ENCODE measurements at places on chromosomes 11 and 22.
A peak's percentile ranks its signal among the peaks of the same experiment; 100 is the strongest.

DNA sequence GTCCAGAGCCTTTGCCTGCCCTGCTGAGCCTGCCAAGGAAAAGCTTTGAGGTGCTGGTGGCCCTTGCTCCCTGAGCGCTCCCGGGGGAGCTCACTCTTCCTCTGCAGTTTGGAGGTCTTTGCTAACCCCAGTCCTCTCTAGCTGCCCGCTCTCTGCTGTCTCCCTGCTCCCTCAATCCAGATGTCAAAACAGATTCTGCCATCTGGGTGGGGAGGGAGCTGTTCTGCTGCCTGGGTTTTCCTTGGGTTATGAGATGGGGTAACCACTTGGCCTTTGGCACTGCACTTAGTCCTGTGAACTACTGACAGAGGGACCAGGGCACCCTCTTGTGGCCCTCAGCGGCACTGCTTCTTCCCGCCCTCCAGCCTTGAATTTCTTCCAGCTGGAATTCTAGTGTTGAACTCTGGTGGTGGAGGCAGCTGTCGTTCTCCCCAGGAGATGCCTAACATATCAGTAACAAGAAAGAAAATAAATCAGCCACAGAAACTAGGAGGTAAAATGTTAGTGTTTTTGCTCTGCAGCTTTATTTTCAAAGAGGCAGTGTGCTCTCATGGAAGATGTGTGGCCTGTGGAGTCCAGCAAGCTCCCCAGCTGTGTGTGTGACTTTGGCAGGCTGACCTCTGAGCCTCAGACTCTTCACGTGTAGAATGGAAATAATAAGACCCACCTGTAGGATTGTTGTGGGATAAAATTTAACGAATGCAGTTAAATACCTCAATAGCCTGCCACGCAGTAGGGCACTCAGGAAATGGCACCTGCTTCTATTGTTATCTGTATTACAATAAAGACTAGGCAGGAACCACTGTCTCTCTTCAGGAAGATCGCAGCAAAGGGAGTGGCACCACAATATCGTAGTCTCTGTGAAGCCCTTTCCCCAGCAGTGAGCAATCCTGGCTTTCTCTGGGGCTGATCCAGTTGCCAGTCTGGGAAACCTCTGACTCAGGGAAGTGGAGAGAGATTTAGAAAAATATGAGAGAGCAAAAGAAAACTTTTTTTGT, 23.4 kb downstream of the ARFGAP2 start:
- DNase-seq, result peak; percentile 81

- DNase-seq, result peak; percentile 56
These were observed 19.9 kb downstream of the TRIM44 start for GRCh38 chr11:35682230-35683173.

DNA sequence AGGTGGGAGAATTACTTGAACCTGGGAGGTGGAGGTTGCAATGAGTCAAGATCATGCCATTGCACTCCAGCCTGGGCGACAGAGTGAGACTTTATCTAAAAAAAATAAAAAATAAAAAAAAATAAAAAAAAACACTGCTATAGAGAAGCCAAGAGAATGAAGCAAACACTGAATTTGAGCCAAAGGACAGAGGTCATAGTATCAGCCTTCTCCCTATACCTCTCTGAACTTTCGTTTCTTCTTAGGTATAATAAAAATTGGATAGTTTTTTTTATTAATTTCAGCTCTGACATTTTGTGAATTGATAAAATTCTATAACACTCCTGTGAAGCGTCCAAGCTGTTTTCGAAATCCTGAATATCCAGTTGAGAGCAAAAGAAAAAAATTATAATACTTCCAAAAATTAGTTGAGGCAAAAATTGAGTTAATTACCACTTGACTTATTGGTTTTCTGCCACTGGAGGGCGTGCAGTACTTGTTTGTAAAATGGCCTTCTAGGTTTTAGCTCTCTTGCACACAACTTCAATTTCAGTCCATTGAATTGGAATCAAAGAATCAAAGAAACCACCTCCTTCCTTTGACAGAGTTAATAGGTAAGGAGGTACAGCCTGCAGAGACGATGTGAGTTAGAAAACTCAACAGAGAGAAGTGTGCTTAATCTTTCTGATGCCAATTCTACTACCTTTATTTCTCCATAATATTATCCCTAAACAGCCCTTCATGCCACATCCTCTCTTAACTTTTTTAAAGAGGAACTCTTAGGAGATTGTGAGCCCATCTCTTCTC, 143.2 kb downstream of the BBOX1 start:
- peak; percentile 64 for DNase-seq

GRCh38 chr11:66915866-66916265, 42.3 kb downstream of the PC start:
- no peak for DNase-seq

DNA sequence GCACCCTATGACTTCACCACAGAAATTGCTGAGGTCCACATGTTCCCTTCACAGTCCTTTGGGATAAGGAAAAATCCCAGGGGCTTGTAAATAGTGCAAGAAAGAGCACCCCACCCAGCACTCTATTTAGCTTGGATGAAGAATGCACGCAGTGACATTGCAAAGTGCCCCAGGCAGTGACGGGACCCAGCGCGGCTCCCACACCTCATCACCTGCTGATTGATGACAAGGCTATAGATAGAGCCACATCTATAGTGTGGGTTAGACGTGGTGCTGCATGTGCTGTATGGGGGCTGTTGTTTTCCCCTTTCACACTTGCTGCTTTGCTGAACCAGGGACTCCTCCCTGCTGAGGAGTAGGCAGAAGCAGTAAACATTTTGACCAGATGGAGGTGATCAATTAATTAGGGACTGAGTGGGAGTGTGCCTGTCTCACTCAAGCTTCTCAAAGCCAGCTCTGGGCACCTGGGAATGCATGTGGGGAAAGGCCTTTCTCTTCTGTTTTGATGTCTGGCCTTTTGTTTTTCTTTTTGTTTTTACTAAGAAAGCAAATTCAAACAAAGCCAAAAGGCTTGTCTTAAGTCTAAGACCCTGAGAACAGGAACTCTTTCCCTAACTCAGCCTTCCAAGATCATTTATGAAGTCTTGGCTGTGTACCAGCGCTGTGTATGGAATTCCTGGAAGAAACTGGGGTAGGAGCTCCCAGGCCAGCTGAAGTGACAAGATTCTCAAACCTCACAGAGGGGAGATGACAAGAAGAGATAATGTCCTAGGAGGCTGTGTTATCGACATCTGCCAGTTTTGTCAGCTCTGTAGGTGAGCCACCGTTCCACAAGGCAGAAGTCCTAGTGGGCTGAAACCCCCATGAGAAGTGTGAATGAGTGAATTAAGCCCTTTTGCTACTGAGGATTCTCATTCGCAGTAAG, 219.7 kb downstream of the BARX2 start:
- DNase-seq, result no peak

- DNase-seq, result no peak
These were observed 80.8 kb downstream of the SIK3 start for GRCh38 chr11:117017456-117017855.

- DNase-seq, result no peak
These were observed 4.7 kb upstream of the GNAZ start for GRCh38 chr22:23065495-23066122.
